ENCODE measurements at places on chromosomes 5 and 9.

DNA sequence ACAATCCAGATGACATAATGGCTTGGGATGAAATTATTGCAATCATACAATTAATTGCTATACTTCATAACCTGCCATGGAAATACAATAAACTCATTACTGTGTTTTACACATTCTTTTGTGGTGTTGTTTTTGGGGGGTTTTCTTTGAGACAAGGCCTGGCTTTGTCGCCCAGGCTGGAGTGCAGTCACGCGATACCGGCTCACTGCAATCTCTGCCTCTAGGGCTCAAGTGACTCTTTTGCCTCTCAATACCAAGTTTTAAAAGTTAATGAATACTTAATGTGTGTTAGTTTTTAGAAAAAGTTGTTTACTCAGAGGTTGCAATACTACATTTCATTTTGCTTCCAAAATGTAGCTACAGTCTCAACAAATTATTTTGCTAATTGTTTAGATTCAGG is 598.4 kb downstream of the CHSY3 start:
- no peak for DNase-seq

DNA sequence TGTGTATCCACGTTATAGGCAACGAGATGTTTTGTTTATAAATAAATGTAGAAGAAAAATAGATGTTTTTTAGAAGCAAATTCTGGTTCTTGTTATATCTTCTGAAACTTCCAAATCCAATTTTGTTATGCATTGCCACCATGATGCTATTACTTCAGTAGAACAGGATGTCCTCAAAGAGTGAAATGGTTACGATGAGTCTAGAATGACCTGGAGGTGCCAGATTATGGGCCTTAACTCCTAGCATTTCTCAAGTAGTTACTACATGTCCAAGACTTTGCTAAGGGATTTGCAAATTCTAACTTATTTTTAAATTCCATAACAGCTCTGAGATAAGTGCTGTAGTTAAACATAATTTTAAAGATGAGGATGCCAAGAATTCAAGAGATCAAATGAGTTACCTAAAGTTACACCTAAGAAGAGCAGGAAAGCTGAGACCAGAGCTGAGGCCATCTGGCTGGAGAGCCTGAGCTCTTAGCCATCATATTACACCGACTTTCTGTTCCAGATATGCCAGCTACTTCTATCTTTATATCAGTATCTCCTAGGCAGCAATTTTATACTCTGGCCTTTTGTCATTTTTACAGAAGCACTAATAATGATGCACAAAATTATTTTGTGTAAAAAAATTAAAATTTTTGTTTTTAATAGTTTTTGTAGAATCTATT is 173.2 kb upstream of the RASEF start:
- DNase-seq: no peak

- no peak for DNase-seq
Measured at GRCh38 chr5:109707531-109707930, 17.8 kb downstream of the MAN2A1 start.

DNA sequence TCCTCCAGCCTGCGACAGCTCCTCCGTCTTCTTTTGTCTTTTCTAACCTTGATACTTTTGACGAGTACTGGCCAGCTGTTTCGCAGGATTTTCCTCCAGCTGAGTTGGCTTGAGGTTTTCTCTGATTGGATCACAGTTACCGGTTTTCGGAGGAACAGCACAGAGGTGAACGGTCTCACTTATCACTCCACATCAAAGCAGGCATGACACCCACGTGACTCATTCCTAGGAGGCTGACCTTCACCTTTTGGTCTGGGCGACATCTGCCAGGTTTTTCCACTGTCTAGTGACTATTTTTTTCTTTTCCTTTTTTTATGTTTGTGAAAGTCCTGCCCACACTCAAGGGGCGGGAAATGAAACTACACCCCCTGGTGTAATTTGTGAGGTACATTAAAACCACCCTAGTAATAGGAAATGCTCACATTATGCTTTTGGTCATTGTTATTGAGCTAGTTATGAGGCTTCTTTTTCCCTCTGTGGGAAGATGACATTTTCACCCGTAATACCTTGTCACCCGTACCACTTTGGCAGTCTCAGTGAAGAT is 319.2 kb downstream of the GADD45G start:
- peak; percentile 13 for DNase-seq

DNA sequence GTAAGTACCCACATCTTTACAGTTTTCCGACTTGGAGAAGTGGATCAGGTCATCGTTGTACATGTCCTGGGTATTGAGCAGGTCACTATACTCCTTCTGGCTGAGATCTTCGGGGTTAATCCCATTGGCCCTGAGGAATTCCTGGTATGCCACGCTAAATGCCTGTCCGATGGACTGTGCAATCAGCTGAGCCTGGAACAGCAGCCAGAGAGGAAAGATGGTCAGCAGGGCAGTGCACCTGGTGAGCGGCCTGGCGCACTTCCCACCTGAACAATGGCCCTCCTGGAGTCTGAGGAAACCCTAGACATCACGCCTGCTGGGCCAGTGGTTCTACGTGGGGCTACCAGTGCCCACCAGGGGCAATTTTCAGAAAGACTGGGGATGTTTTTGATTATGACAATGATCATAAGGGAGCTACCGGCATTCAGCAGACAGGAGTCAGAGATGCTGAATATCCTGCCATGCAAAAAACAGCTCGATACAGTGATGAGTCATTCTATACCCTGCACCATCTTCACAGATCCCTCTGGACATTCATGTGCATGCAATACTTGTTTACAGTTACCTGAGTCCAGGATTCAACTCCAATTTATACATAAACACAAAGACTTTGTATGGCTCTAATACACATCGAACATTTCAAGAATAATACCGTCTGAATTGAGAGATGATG is 127.2 kb downstream of the ENTREP1 start:
- DNase-seq: no peak

GRCh38 chr9:2637390-2637789 is 15.8 kb downstream of the VLDLR start:
- DNase-seq: no peak

DNA sequence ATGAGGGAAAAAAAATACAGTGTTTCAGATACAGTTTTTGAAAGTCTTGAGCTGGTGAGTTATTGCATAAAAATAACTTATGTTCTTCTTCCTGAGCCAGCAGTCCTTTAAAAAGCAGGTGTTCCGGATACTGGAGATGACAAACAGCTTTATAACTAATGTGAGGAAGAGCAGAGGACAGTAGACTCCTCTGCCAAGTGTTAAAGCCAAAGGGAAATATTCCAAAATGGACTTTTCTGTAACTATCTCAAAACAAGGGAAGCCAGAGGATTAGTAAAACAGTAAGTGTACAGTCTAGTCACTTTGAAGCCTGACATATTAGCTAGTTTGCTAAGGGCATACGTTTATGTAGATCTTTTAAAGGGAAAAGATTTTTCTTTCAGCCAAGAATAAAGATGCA is 11.0 kb upstream of the SNCAIP start:
- no peak for DNase-seq

DNA sequence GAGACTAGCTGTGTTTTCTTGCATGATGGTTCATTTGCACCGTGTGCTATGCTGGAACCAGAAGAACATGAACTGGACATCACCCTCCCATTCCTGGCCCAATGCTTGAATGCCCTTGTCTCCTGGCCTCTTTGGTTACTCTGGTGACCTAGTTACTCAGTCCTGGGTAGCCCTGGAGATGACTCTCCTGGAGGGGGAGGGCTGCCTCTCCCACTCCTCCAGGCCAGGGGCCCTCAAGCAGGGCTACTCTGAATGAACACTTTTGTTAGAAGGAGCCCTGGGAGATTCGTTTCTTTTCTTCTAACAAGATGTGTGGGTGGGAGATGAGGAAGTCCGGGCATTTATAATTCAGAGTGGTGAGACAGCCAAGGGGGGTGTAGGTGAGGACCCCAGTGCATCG is 12.0 kb upstream of the NKX2-5 start:
- DNase-seq: no peak

GRCh38 chr9:38277601-38278200 is 114.8 kb upstream of the ALDH1B1 start:
- no peak for DNase-seq

DNA sequence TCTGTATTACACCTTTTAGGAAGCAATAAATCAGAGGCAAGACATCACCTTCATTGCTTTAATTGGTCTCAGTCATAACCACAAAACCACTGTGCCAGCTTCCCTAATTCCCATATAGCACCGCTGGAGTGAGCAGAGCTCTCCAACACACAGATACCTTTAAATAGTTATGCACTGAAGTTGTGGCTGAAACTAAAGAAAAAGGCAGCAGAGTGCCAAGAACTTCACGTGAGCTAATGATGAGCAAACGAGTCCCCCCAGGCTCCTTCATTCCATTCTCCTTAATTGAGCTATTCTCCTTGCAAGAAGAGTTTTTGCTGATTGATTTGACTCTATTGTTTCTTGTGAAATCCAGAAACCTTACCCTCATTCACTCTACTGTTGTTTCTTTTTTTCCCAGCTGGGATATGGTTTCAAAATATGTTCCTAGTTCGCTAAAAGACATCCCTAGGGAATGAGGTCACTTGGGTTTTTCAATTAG is 501.5 kb downstream of the SPATA31D1 start:
- no peak for DNase-seq

DNA sequence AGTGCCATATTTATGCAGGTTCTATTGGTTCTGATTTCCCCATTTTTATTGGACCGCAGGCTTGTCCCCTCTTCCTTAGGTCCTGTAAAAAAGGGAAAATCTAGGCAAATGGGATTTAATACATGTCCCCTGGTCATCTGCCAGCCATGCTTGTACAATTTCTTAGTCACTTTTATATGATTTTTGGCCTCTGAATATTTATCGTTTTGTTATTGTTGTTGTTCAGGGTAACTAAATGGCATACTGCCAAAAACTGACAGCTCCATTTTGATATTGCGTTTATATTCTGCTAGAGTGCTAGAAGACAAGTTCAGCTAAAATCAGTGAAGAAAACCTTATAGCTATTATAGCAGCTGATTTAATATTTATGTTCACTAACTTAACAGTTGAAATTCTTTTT is 770.2 kb upstream of the FAM174A start:
- no peak for DNase-seq

DNA sequence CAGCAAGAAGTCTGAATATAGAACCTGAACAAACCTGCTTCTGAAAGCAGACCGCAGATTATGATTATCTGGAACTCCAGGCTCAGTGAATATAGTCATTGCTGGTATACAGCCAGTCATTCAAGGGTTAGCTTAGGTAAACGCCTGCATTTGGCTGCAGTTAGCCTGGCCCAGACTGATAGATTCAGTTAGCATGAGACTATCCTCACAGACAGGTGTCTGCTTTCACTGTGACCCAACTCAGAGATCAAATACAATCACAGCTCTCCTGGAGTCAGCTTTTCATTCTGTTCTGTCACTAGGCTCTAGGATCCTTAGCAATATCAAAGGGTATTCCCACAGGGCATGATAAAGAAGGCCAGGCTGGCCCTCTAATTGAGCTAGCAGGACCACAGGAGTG is 138.6 kb upstream of the PLCXD3 start:
- no peak for DNase-seq

DNA sequence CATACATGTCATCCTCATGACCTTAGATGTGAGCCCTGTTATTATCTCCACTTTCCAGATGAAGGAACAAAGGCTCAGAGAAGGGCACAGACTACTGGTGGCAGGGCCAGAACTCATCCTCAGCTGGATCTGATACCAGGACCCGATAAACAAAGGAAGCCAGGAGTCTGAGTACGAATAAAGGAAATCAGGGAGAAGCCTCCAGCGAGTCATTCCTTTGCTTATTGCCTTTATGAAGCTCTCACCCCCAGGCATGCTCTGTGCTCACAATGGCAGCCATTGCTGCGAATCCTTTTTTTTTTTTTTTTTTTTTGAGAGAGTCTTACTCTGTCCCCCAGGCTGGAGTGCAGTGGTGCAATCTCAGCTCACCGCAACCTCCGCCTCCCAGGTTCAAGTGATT is 130.1 kb downstream of the GAPVD1 start:
- DNase-seq: no peak

GRCh38 chr5:54205918-54206317 is 104.5 kb downstream of the ARL15 start:
- no peak for DNase-seq

DNA sequence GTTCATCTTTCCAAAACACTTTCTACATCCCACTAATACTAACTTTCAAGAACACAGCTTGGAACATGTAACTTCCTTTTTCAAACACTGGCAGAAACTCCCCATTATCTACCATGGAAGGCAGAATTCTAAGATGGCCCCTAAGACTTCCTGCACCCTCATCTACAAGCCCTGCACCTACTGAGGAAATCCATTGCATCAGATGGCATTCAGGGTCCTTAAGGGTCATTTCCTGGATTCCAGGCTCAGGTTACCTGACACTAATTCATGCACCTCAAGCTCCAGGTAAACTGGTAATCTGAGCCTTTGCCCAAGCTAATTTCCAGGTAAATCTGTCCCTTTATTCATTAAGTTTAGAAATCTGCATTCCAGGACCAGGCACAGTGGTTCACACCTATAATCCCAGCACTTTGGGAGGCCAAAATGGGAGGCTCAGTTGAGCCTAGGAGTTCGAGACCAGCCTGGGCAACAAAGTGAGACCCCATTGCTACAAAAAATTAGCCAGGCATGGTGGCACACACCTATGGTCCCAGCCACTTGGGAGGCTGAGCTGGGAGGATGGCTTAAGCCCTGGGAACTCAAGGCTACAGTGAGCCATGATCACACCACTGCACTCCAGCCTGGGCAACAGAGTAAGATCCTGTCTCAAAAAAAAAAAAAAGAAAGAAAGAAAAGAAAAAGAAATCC is 91.6 kb downstream of the NFIB start:
- no peak for DNase-seq

GRCh38 chr5:54357408-54358058 is 47.2 kb upstream of the ARL15 start:
- DNase-seq: no peak

DNA sequence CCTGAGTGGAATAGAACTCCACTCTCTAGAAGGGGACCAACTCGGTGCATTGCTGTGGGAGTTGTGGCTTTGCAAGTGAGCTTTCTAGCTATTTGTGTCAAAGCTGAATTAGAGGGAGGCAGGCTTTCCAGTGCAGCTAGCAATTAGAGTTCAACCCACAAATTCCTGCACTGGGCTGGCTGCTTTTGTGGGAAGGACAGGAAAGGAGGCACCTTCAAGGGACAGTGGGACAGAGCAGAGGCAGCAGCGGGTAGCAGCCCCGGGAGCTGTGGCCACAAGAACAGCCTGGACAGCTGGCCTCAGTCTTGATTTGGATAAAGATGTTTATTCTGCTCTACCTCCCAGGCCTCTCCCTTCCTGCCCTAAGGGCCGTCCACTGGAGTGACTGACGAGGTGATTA is 83.7 kb upstream of the SLIT3 start:
- DNase-seq: no peak

GRCh38 chr5:125064621-125065438 is 318.4 kb upstream of the ZNF608 start:
- DNase-seq: no peak

GRCh38 chr5:127041571-127041970 is 11.2 kb upstream of the MARCHF3 start:
- no peak for DNase-seq

- no peak for DNase-seq
Measured at GRCh38 chr9:108445431-108446071, 410.2 kb downstream of the ACTL7B start.
